ENCODE measurements at places on chromosomes 13 and 19. TPM values are rescaled to one million over a fixed set of nuclear protein-coding genes. Genes with fewer than 3 reads are reported as not detected.

NCAN gene
- not detected for total RNA-seq

DNA sequence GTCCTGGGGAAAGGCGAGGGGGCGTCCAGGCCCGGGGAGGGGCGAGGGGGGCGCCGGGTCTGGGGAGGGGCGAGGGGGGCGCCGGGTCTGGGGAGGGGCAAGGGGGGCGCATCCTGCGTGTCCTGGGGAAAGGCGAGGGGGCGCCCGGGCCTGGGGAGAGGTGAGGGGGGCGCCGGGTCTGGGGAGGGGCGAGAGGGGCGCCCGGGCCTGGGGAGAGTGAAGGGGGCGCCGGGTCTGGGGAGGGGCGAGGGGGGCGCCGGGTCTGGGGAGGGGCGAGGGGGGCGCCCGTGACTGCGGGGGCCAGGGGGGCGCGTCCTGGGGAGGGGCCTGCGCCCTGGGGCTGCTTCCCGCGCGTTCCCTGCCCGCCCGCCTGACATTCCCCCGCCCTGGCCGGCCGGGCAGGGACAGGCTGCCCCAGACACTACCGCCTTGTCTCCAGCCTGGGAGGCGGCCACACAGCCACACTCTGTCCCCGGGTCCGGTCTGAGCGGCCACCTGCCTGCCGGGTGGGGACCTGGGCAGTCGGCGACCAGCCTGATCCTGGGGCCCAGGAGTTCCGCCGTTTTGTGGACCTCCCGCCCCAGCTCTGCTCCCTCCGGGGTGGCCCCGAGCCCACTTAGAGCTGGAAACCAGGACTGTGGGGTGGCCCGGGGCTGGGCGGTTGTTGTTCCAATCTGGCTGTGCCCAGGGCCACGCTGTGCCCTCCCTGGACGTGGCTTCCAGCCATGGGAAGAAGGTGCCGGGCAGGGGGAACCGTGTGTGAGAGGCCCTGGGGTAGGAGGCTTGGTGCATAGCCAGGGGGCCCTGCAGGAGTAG, 11.8 kb downstream of the PALM start:
- DNase-seq = no peak

IL11 gene
- 1.3 TPM for total RNA-seq

GRIK5 gene
- 0.44 TPM for total RNA-seq

- DNase-seq = no peak
Measured at GRCh38 chr19:19119325-19120237, 18.7 kb downstream of the TMEM161A start.

PTGIR gene
- total RNA-seq = not detected

- DNase-seq = no peak
Measured at GRCh38 chr19:30314056-30314804, 58.0 kb upstream of the ZNF536 start.

DNA sequence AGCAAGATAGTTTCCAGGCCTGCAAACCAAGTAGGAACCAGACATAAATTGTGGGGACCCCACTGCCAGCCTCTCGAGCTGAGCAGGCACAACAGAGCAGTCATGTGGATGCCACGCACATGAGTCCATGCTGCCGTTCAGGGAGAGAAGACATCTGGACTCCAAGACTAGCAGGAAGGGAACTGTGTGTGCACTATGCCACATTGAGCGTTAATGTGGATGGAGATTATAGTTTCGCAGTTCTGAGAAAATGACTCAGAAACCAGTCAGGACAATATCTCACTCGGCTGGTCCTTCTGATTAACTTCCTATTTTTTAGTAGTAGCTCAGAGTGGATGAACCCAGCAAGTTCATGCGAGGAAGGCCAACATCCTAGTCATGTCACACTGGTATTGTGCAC, 124.9 kb downstream of the CRYL1 start:
- no peak for DNase-seq

GRIN3B gene
- not detected for total RNA-seq

AMER2 gene
- not detected for total RNA-seq

DNA sequence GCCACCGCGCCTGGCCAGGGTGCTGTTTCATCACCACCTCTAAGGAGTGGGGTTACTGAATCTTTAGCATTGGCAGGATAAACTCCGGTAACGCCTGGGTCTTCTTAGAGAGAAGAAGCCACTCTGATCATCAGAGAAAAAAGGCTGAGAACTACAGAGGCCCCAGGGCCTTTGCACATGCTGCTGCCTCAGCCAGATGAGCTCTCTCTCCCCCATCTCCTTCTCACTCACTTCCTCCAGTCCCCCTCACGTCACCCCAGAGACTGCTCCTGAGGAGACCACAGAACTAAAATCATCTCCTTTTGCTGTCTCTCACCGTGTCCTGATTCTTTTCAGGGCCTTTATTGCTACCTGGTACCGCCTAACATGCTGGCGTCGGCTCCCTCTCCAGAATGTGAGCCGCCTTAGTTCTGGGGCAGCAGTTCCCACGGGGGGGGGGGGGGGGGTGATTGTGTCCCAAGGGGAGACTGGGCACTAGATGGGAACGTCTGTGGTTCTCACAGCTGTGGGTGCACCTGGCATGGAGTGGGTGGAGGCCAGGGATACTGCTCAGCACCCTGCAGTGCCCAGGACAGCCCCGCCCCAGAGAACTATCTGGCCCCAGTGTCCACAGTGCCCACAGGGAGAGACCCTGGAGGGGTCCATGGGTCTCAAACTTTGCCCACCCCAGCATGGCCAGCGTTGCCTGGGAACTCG, 5.1 kb upstream of the DIRAS1 start:
- DNase-seq = no peak

- no peak for DNase-seq
Measured at GRCh38 chr13:86476656-86477055, 677.4 kb upstream of the SLITRK6 start.

LILRA1 gene
- not detected for total RNA-seq

TUBGCP3 gene
- total RNA-seq = 16.1 TPM

ZNF83 gene
- total RNA-seq = 9.5 TPM

DNA sequence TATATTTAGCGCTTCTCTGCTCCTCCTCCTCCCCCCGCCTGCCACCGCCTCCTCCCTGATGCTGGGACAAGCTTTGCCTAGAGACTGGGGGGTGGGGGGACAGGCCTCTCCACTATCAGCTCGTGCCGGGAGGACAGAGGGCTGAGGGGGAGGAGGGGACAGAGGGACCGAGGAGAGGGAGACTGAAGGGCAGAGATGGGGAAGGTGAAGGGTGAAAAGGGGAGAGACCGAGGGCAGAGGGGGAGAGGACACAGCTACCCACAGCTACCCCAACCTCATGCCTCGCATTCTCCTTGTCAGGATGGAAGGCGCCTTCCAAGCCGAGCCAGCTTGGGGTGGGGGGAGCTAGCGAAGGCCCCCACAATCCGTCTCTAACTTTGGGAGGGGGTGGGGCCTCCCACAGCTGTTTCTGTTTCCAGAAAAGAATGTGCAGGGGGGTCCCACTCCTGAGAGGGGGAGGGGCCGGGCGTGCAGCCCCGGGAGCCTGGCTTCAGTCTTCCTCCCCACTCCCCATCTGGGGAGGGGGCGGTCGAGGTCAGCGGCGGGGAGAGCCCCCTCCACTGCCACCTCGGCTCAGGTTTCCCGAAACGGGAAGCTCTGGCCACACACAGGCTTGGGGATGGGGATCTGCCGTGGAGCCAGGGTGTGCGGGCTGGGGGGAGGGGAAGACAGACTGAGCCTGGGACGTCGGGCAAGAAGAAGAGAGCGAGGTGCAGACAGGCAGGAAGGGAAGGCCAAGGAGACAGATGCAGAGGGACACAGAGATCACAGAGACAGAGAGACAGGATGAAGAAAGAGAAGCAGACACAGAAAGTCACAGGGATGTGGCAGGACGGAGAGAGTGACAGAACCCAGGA, 1.6 kb downstream of the DACT3 start:
- DNase-seq = no peak

GRCh38 chr13:82681535-82681934, 1200.7 kb downstream of the SLITRK1 start:
- DNase-seq = no peak

GRCh38 chr19:52993342-52994178, 20.2 kb upstream of the ERVV-1 start:
- peak; percentile 33 for DNase-seq

KRI1 gene
- 30.8 TPM for total RNA-seq

DNA sequence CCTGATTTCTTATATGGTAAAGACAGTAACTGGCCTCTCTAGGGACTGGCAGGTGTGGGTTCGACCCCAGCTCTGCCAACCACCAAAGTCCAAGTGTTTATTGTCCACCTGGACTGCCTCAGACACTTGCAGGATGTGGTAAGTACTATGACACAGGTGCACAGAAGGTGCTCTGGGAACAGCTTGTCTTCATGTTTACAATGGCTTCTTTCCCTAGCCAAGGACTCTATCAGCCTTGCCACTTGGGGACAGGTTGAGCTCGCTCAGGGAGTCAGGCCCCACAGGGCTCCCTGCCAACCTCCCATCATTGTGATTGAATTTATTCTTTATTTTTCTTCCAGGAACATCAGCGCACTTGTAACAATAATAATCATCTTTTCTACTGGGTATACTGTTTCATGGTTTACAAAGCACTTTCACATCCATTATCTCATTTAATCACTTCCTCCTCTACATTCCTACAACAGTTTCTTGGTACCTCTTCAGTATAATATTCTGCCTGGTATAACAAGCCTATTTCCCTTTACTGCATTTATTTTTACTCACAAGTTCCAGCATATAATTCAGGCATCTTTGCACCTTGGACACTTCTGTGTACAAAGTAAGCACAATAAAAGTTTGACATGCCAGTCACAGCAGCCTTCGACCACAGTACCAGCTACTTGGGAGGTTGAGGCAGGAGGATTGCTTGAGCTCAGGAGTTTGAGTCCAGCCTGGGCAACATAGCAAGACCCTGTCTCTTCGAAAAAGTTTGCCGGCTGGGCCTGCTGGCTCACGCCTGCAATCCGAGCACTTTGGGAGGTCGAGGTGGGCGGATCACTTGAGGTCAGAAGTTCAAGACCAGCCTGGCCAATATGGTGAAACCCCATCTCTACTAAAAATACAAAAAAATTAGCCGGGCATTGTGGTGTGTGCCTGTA, 24.2 kb upstream of the GATAD2A start:
- no peak for DNase-seq
